ENCODE measurements at places on chromosomes 16 and 17.

- no peak for DNase-seq
Measured at GRCh38 chr17:66431910-66432309, 129.5 kb downstream of the PRKCA start.

DNA sequence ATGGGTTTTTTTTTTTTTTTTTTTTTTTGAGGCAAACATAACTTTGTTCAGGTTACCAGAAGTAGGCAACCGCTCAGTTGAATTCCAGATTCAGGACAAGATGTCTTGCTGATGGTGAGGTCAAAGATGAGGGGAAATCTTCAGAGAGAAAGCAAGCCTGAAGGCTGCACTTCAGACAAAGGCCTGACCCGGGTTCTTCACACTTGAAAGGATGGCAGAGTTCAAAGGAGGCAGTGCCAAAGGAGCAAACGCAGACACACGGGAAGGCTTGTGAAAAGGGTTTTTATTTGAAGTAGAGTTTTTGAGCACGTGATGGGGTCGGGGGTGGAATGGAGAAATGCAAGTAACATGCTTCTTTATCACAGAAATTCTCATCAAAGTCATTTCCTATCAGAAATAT, 960.2 kb upstream of the EEF2KMT start:
- no peak for DNase-seq

DNA sequence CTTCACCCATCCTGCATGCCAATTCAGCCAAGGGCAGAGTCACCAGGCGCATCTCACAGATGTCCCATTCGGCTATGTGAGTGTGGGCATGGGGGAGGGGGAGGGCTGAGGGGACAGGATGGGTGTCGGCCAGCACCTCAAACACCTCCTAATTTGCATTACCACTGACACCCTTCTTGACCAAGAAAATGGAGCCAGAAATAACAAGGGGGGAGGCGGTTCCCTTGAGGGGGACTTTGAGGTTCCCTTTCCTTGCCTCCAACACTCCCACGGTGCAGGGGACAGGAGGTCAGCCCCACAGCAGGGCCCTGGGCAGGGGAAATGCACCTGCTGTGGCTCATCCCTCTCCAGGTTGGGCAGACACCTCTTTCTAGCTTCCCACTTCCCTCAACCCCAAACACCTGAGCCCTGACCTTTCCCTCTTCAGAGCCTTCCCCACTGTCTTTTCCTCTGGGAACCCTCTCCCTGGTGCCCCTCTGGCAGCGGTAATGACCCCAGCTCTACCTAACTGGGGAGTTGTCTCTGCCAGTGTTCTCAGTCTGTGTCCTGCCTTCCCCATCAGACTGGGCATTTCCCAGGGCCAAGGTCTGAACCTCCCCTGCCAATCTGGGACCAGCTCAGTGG, 18.2 kb upstream of the TBX21 start:
- DNase-seq = no peak

GRCh38 chr16:58200004-58200797, 2.3 kb upstream of the CSNK2A2 start:
- no peak for DNase-seq

GRCh38 chr16:73092236-73092781, 44.4 kb upstream of the ZFHX3 start:
- DNase-seq = no peak

DNA sequence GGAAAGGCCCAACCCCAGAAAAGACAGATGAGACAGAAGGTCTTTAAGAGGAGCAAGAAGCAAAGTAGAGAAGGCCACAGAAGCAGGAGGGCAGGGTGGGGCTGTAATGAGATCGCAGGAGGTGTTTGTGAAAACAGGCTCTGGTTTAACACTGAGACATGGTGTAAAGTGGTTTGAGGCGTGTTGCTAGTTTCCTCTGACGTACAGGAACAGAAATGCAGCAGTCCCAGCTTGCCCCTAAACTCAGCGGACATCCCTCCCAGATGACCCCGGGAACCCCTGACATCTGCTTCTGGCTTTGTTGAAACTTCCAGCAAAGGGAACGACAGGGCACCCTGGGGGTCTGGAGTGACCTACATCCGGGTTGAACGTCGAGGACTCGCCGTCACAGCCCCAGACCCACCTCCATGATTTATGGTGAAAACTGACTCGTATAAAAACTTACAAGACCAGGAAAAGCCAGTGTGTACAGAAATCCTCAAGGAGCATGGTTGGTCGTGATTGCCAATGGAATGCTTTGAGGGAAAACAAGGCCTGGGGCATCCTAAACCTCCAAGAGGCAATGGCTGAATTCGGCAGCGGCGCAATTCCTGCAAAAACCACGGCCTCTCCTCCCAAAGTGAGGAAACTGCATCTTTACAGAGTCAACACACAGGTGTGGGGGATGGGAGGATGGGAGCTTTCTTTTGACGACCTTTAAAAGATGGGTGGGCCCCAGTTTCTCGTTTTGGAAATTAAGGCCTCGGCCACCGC, 25.8 kb downstream of the LITAF start:
- DNase-seq = peak; percentile 62

DNA sequence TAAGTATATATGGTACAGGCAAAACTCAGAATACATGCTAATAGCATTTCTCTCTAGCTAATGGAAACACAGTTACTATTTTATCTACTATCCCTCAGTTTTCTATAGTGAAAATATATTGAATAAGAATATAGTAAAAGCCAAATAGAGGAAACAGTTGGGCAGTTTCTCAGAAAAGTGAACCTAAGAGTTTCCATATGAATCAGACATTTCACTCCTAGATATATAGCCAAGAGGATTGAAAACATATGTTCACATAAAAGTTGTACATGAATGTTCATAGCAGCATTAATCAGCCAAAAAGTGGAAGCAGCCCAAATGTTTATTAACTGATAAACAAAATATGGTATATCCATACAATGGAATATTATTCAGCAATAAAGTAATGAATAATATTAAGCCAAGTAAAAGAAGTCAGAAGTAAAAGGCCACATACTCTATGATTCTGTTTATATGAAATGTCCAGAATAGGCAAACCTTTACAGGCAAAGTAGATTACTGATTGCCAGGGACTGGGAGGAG, 134.6 kb downstream of the CYB561 start:
- no peak for DNase-seq

DNA sequence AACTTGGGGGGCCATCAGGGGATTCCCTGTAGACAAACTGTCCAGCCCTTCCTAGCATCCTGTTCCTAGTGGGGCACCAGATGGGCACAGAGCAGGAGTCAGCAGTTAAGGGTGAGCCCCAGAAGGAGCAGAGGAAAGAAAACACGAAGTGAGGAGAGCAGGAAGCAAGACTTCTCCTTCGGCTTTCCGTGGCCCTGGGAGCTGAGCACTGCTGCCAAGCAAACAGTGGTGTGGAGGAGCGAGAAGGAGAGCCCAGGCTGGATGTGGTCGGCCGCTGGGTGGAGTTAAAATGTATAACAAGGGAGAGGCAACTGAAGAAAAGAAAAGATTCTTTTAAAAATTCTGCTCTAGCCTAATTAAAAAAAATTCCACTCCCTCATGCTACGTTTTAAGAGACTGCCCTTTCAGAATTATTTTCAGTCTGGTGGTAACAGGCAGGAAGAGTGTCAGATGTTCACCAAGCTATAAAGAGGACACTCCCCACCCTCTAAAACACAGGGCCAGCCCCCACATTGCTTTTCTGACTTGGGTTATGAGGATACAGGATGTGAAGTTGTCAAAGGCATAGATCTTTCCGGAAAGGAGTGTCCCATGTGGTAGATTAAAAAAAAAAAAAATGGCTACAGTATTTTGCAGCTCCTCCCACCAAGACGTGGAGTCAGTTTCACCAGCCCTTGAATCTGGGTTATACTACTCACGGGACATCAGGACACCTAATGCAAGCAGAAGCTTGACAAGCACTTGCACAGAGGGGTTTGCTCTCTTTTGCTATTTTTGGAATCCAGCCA, 74.9 kb upstream of the ZFHX3 start:
- DNase-seq = no peak

DNA sequence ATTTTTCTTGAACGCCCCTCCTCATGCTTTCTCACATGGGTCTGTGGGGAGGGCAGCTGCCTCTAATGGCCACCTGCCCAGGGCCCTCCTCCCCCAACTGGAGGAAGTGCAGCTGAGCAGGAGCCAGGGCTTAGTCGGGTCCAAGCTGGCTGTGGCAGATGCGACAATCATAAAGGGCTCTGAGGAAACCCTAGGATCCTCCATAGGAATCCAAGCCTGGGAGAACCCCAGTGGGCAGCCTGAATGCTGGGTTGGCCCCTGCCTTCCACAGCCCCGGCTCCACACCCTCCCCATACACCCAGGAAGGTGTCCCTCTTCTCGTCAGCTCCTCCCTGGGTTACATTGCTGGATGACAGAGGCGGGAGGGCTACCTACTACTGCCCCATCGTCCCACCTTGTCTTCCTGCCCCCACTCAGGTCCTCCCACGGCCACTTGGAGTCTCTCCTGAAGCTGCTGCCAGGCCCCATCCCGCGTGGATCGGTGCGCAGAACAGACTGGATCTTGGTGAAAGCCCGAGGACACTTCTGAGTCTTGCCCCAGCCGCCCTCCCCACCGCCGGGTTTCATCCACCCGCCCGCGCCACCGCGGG, 15.6 kb upstream of the CBFB start:
- no peak for DNase-seq
